ENCODE measurements at places on chromosomes 2 and 18.

GRCh38 chr2:43459446-43460173 lies 136.2 kb downstream of the THADA start:
- DNase-seq = no peak

GRCh38 chr2:75375646-75376582 lies 176.6 kb upstream of the TACR1 start:
- no peak for DNase-seq

- no peak for DNase-seq
These were observed 25.5 kb downstream of the CRACDL start for GRCh38 chr2:98910349-98911125.

DNA sequence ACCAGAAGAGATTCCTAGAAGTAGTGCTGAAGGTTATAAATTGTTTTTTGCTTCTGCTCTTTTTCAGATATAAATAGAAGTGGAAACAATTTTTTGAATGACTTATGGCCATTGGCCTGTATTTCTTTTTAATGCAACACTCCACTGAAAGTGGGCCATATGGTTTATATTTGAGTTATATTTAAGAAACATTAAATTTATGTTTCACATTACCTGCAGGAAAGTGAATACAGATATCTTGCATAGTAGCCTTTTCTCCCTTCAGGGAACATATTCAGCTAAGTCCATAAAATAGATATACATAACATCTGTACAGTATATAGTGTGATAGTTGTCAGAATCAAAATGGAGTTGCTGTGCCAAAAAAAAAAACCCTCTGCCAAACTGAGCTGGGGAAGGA lies 53.1 kb upstream of the EFEMP1 start:
- no peak for DNase-seq

DNA sequence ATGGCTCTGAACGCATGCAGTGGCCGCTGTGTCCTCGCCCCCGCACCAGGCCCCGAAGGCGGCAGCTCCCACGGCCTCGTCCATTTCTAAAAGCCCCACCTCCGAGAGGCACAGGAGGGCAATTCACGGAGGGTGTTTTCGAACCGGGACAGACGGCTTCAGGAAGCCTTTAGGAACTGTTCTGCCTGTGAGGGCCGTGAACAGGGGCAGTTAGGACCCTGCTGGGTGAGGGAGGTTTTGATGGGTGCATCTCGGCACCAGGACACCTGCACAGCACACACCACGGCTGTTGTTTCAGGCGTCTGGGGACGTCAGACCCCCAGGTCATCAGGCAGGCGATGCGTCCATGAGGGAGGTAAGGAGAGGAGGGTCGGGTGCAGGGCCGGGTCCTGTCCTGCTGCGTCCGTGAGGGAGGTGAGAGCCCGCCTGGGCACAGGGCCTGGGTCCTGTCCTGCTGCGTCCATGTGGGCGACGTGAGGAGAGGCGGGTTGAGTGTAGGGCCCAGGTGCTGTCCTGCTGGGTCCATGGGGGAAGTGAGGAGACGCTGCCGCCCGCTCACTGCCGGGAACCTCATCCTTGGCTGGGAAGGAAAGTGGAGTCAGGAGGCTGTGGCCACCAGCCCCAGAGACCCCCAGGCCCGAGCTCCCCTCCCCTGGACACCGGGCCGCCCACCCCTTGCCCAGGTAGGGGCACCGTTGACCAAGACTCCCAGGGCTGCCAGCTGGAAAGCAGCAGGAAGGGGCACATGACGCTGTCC lies 25.5 kb upstream of the KCNG2 start:
- peak; percentile 10 for DNase-seq

- no peak for DNase-seq
These were observed 126.0 kb downstream of the ZNF532 start for GRCh38 chr18:58990720-58991119.

DNA sequence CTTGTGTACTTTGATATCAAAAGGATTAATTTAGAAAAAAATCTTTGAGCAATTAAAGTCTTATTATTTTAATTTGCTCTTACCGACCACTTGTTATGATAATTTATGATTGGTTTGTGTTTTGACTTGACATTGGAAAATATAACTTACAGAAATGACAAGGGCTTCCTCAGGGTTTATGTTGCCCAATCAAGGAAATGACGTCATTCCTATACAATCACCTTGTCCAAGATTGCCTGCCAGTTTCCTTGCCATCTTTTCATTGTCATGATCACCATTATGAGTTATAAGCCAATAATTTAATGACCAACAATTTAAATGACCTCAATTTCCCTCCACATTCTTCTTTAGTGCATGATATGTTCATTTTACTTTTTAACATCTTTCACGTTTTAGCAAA lies 351.8 kb upstream of the TMEFF2 start:
- DNase-seq = no peak

DNA sequence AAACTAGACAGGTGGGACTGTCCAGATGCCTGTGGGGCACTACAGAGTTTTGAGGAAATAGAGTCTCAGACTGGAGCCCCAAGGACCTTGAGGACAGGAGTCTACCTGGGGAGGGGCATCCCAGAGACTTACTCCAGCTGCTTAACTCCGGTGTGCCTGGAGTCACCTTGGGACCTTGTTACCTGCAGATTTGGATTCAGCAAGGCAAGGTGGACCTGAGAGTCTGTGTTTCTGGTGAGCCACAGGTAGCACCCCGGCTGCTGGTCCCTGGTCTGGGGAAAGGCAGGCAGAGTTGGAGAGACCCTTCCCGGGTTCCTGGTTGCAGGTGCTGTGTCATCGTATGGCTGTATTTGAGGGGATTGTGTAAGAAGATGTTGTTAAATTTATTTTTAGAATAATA lies 102.4 kb downstream of the AGAP1 start:
- no peak for DNase-seq

GRCh38 chr2:195535911-195536522 lies 121.0 kb upstream of the SLC39A10 start:
- peak; percentile 30 for DNase-seq

DNA sequence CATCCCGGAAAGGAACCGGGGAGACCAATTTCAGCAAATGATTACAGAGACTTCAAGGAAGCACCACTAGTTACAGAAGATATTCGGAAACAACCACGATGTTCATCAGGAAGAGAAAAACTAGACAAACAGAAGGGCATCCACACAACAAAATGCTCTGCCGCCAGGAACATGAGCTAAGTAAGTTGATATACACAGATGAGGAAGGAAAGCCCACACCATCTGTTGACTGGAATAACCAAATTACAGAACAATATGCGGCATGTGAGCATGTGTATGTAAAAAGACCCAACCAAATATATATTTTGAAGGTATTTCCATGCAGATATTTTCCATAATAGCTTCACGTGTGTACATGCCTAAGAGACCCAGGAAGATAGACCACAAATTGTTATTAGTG lies 47.0 kb downstream of the ACKR3 start:
- DNase-seq = no peak

DNA sequence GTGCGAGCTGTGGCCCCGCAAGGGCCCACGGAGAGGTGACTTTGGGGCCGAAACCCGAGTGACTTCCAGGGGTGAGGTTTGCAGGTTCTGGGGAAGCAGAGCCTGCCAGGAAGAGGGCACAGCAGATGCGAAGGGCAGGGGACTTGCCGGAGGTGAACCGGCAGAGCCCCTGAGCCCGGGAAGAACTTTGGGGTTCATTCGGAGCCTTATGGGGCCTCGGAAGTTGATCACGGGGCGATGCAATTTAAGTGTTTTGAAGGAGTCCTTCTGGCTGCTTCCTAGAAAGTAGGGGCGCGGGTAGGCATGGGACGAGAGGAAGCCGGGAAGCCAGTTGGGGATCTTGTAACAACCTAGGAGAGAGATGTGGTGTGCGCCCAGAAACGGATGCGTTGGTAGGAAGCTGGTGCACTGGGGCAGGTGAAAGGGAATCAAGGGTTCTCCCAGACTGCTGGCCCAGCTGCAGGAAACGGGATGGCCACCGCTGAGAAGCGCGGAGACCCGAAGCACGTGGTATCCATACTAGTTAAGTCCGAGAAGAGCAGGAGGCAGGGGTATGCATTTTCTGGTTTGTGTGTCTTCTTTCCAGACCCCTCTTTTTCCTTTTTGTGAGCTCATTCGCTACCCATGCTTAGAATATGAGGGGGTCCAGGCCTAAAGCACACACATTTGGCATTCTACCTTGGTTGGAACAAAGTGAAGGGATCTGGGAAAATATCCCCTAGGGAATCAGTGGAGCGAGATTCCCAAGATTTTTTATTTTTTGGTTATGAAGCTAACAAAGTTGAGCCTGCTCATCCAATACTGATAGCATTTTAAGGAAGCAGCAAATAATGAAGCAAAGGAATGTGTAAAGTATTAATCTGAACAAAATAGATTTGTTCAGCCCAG lies 758 bp downstream of the SCLY start:
- peak; percentile 24 for DNase-seq

GRCh38 chr2:29040552-29040951 lies 33.8 kb downstream of the PCARE start:
- no peak for DNase-seq

DNA sequence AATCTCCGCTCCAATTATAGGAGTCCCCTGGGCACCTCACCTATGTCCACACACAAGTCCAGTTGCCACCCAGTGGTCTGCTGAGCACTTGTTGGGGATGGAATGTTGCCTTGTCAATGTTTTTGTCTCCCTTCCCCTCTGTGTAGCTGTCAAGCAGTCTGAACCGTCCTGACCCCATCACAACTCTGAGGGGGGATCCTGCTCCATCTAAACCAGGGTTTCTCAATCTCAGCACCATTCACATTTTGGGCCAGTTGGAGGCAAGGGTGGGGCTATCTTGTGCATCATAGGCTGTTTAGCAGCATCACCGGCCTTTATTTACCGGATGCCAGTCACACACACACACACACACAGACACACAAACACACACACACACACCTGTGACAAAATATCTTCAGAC lies 53.0 kb downstream of the CYP26B1 start:
- DNase-seq = no peak

- DNase-seq = no peak
These were observed 441.7 kb downstream of the TRIB2 start for GRCh38 chr2:13158466-13158865.

- no peak for DNase-seq
These were observed 17.2 kb upstream of the ITGAV start for GRCh38 chr2:186572705-186573104.

GRCh38 chr18:23849141-23849540 lies 159.9 kb downstream of the LAMA3 start:
- no peak for DNase-seq

DNA sequence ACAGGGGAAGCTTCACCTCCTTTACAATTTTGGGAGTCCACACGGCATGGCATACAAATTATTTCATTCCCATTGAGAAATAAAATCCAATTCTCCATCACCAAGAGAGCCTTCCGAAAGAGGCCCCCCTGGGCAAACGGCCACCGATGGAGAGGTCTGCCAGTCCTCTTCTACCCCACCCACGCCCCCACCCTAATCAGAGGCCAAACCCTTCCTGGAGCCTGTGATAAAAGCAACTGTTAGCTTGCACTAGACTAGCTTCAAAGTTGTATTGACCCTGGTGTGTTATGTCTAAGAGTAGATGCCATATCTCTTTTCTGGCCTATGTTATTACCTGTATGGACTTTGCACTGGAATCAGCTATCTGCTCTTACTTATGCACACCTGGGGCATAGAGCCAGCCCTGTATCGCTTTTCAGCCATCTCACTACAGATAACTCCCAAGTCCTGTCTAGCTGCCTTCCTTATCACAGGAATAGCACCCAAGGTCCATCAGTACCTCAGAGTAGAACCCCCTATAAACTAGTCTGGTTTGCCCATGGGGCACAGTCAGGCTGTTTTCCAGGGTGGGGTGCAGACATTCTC lies 58.3 kb downstream of the BCL11A start:
- no peak for DNase-seq

DNA sequence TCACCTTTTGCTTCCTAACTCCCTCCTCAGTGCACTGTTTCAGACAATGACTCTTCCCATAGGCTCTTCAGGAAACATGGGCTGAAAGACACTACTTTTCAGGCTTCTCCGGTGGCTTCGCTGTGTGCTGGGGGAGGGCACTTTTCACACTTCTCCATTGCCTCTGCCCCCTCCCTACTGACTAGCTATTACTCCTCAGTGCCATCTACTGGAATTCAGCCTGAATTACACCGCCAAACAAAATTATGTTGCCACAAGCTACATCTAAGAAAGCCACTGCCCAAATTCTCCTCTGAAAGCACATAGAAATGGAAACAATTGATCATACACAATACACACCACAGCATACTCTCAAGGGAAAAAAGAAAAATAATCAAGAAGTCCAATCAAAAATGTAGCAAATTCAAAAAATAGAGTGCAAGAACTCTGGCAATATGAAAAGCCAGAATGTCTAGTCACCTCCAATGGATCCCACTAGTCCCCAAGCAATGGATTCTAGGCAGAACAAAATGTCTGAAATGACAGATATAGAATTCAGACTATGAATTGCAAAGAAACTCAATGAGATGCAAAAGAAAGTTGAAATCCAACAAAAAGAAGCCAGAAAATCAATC lies 1139.4 kb upstream of the GYPC start:
- no peak for DNase-seq

- no peak for DNase-seq
These were observed 86.5 kb upstream of the DLGAP1 start for GRCh38 chr18:4541588-4541987.

DNA sequence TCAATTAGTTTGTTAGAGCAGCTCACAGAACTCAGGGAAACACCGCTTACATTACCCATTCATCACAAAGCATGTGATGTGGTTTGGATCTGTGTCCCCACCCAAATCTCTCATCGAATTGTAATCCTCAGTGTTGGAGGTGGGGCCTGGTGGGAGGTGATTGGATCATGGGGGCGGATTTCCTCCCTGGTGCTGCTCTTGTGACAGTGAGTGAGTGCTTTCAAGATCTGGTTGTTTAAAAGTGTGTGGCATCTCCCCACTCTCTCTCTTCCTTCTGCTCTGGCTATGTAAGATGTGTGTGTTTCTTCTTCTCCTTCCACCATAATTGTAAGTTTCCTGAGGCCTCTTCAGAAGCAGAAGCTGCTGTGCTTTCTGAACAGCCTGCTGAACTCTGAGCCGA lies 63.5 kb upstream of the AGPS start:
- no peak for DNase-seq

GRCh38 chr2:36800381-36800780 lies 103.9 kb downstream of the VIT start:
- DNase-seq = peak; percentile 23

DNA sequence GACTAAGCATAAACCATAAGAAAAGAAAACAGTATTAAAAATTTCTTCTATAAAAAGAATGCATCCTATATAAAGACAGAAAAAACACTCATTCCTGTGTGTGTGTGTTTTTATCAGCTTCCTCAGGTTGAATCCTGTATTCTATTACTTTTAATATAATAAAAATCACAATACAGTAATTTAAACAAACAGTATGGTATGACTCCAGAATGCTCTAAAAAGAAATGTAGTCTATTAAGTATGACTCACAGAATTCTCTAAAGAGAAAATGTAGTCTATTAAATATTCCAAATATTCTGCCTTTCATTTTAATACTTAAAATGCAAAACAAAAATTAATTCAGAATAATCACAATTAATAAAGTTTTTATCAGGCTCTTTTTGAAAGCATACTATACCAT lies 19.8 kb downstream of the CCDC88A start:
- DNase-seq = no peak

- DNase-seq = no peak
These were observed 7.1 kb downstream of the HDHD2 start for GRCh38 chr18:47143153-47143552.
